Stimulated activated CD8-positive, alpha-beta memory T cell treated with anti-CD3 and anti-CD28 coated beads, Interleukin-12 subunit alpha, Interleukin-12 subunit beta, amount 100 ng/mL, for 1 hour (primary cell): ENCODE measurements at places on chromosomes 2 and 18.

DNA sequence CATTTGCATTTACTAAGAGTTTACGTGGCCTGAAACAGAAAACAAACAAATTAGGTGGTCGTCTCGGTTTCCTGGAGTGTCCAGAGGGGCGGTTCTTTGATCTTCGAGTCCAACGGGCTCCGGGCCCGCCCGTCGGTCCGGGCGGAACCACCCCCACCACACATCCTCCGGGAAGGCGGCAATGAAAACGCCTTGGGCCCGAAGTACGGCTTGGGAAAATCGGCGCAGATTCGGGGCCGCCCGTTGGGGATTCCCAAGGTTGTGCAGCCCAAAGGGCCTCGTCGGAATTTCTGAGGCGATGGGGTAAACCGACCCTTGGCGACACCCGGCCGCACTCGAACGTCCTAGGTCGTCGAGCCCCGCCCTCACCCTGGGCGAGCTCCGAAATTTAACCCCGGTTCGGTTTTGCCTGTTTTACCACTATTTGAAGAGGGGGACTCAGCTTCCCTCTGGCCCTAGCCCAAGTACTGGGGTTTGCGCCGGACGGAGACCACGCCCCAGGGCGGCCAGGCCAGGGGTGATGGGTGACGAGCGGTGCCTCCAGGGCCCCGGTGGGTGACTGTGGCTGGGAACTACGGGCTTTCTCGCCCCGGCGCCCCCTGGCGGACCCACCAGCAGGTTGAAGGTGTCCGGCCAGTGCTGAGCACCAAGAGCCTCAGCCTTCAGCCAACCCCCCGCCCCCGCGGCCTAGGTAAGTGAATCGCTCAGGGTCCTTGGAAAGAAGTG lies 1.9 kb upstream of the CFAP53 start:
- peak; percentile 65 for DNase-seq

- DNase-seq, result no peak
These were observed 87.4 kb upstream of the HK2 start for GRCh38 chr2:74746480-74746879.

DNA sequence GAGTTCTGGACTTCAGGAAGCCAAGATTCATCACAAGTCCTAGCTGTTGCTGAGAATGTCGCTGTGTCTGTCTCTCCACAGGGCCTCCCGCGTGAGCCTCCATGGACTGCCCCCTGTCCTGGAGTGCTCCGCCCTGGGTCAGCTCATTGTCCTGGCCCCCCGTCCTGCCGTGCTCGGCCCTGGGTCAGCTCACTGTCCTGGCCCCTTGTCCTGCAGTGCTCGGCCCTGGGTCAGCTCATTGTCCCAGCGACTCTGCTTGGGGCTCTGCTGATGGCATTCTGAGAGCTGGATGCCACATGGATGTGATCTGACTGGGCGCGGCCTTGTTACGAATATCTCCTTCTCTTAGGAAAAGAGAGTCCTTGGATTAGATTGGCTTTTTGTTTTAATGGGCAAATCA lies 78.5 kb downstream of the EIPR1 start:
- DNase-seq, result no peak

DNA sequence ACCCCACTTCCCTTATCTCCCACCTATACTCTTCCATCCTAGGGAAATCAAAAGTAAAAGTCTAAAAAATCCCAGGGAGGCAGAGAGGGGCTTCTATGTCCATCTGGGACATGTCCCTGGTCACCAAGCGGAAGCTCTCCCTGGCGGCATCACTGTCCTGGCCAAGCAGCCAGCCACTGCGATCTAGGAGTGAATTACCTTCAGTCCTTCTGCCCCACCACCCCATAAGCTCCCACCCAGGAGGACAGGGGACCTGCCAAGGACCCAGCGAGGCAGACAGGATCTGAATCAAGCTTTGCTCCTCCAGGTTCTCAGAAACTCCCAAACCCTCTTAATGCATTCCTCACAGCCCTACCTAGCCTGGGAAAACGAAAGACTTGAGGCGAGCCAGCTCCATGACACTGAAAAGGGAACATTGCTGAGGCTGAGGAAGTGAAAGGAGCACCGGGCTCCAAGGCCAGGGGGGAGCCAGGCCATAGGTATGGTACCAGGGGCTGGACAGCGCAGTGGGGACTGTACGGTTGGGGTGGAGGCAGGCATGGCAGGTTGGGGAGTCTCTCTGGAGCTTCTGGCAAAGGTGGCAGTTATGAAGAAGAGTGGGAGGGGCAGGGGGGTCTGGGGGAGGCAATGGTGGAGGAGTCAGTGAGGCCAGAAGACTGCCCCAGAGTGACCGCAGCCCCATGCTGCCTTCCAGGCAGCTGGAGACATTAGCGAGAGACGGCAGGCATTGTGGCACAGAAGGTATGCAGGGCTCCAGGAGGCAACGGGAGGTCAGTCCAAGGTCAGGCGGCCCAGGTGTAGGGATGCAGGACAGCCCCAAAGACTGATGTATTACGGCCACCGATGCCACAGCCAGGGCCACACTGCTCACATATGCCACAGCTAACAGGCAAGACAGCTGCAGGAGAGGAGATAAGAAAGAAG lies 2.7 kb upstream of the SLC23A3 start:
- no peak for DNase-seq

DNA sequence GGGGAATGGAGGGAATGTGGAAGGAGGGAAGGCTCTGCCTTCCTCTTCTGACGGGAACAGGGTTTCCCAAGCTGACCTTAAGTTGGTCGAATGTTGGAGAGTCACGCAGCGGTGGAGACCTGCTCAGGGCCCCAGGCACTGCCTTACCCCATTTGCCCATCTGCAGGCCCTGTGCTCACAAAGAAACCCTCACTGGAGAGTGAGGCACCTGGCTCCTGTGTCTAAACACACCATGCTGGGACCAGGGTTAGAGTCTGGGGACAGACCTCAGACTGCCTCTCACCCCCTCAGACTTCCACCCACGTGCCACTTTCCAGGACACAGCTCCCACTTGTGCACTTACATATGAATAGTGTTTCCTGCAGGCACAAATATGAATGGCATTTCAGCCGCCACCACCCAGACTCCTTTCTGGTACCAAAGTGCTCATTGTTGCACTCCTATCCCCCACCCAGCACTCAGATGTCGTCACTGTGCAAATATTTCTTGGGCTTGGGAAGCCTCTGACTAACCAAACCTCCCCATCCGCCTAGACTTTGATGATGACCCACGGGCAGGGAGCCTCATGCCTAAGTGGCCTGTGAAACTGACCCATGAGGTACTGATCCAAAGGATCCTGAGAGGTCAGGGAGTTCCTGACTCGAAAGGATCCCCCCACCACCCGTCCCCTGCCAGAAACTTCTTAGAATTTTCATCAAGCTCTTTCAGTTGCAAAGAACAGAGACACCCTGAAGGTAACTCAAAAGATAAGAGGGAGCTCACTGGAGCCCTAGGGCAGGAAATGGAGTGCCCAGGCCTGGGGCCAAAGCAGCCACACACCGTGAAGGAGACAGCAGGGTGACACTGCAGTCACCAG lies 78.3 kb downstream of the STPG4 start:
- DNase-seq, result no peak

DNA sequence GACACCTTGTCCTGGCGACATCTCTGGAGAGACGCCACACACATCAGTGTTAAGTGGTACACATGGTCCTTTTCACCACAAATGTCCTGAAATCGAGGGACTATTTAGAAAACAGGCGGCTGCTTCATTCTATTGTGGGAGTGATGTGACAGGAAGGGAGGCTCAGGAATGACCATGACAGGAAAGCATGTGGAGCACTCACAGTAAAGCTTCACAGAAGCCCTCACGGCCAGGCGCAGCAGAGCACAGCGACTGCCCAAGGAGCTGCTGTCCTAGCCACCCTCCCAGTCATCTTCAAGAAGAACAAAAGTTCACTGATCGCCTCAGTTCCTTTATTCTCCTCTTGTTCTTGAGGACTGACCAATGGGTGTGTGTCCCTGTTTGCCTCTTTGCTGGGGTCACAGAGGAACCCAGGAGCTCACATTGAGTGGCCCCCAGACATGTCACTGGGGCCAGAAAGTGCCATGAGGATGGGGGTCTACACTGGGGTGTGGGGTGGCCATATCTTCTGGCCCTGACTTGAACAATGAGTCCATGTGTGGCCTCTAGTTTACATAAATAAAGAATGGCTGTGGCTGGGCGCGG lies 84.6 kb upstream of the RANBP2 start:
- DNase-seq, result no peak

DNA sequence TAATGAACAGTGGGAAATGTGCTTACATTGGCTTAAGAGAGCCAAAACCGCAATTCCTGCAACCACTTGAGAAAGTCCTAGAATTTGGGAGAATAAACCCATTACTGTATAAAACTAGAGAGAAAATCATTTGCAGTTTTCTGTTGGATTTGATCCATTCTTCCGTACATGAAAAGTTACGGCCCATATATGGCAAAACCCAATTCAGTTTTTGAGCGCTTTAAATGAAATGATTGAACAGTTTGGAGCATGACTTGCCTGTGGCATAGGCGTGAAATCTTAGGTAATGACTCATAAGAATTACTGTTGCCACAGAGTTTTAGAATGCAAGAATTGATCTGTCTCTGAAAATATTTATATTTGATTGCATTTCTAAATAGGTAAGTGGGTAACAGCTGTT lies 52.0 kb downstream of the PHLPP1 start:
- DNase-seq, result no peak

DNA sequence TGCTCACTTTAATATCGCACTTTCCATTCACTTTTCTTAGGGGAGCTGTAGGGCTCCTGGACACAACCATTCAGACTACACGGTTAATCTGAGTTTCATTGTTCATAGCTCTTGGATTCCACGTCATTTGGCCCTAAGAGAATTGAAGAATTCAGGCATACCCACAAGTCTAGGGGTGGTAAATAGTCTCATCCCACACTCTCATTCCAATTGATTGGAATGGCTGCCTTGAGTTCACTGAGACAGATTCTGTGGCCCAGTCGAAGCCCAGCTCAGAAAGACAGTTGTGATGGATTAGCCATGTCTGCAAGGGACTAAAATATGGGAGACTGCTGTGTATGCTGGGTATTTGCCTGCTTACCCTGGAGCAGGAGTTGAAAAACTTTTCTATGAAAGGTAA lies 124.6 kb downstream of the TFCP2L1 start:
- DNase-seq, result no peak

DNA sequence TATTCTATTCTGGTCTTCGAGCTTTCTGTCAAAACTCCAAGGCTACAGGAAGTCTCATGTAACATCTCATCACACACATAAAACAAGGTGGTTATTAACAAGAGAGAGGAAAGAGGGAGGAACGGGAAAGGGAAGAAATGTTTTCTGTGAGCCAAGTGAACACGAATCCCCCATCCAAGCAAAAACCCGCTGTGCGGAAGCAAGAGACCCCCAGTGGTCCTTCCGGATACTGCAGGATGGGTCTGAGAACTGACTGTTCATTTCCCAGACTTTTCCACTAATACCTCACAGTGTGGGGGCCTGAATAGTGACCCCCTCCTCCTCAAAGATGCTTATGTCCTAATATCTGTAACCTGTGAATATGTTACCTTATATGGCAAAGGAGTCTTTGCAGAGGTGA lies 19.0 kb upstream of the DIPK1C start:
- DNase-seq, result no peak

DNA sequence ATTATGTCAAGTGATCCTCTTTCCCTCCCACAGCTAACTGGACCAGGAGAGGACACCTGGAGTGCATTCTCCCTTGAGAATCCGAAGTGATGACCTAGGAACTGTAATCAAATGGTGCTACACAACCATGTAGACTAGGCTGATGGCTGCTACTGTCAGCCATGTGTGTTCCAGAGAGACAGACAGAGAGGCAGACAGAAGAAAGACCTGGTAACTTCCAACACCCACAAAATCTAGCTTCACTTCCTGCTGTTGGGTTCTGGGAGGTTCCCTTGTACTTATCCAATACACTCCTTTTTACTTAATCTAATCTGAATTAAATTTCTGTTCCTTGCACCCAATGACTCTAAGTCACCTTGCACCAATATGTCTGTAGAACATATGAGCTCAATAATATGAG lies 72.3 kb downstream of the AAK1 start:
- no peak for DNase-seq

DNA sequence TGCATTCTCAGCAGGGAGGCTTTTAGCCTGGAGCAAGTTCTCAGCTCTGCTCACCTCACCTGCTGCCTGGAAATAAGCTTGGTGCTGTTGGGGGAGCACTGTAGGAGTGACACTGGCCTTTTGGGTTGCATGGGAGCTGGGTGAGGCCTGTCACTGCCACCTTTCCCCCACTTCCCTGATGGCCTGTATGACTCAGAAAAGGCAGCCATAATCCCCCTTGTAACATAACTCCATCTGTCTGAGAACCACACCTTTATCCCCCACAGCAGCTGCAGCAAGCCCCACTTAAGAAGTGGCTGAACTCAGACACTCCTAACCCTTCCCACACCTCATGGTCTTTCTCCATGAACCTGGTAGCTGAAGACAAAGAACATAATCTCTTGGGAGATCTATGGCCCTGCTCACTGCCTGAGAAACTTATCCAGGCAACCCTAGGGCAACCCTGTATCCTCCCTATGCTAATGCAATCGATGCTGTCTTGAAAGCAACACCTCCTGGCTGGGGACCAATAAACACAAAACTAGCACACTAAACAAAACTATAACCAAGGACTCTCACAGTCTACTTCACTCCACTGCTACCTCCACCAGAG lies 258.9 kb upstream of the OSR1 start:
- DNase-seq, result no peak

GRCh38 chr2:191167766-191168165 lies 17.0 kb upstream of the STAT4 start:
- DNase-seq, result no peak

DNA sequence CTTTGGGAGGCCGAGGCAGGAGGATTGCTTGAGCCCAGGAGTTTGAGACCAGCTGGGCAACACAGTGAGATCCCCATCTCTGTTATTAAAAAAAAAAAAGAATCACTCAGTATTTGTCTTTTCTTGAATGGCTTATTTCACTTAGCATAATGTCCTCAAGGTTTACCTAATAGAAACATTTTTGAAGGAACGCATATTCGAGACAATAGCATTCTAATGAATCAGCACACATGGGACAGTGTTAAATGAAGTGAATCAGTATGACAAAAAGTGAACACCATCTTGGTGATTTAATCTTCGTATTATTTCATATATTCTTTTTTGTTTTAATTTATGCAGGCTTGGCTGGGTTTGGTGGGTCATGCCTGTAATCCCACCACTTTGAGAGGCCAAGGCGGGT lies 44.7 kb downstream of the WIPF1 start:
- DNase-seq, result no peak

DNA sequence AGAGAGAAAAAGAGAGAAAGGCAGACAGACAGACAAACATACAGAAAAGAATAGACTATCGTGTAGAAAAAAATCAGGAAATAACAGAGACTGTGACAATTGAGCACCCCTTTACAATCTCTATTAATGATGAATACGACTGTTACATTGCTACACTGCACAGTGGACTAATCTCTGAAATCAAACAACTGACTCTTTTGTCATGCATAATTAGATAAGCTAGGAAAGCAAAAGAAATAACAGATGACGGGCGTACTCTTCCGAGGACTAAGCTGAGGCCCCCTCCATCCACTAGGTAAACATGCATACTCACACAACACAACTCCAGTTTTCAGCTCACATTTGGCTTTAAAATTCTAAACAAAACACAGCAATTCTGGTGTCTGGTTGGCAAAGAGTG lies 267.0 kb downstream of the NOL4 start:
- DNase-seq, result no peak

- DNase-seq, result no peak
These were observed 50.8 kb downstream of the TRABD2A start for GRCh38 chr2:84830095-84830494.

GRCh38 chr18:10497206-10497749 lies 28.5 kb upstream of the NAPG start:
- DNase-seq, result no peak
